ENCODE measurements at places on chromosomes 11 and 22. TPM values are rescaled to one million over a fixed set of nuclear protein-coding genes. Genes with fewer than 3 reads are reported as not detected.

Gene SYT13
- total RNA-seq: 0.14 TPM

GRCh38 chr11:132185726-132186592, 815.5 kb downstream of the NTM start:
- H3K36me3 ChIP-seq: no peaks in the 10 kb centered on the region
- no peak overlapping the region for H3K4me3 ChIP-seq
- no peak for DNase-seq
- no peak overlapping the region for H3K27ac ChIP-seq
- H3K27me3 ChIP-seq: no peaks in the 10 kb centered on the region

DNA sequence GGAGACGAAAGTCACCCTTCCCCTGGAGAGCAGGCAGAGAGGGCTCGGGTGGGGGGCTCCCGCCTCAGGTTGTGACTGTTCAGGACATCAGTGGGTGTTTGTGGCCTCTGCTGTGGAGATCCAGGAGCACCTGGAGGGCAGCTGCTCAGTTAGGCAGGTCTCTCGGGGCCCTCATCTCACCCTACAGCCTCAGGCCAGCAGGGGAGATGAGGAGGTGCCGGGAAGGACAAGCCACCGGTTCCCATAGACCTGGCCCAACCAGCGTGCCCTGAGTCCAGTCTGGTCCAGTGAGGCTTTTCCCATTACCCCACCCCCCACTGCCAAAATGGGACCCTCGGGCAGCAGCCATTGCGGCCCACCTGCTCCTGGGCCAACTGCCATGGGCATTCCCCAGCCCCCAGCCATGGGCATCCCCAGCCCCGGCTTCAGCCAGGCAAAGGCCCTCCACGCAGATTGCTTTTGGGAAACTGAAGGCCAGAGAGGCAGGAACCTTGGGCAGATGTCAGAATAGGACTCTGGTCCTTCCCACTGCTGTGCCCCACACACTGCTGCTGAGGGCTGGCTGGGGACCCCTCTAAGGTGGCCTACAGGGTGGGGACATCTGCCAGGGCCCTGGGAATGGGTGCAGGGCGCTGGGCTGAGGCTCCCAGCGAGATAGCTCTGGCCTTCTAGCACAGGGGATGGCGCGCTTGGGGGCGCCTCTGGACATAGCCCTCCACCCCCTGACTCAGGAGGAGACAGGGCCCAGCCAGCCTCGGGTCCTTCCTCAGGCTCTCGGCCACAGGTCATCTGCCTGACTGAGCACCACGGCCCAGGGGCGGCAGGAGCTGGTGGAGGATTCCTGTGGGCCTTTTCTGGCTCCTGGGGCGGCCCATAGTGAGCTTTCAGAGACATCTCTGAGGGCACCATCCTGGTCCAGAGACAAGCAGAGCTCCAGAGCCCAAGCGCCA, 4.8 kb downstream of the PIM3 start:
- DNase-seq: no peak
- no peak overlapping the region for H3K27ac ChIP-seq
- peaks cover 27% of the 10 kb centered on the region for H3K36me3 ChIP-seq
- H3K27me3 ChIP-seq: no peaks in the 10 kb centered on the region
- H3K4me1 ChIP-seq: peaks cover 46% of the 10 kb centered on the region

Gene RHOD
- 2.8 TPM for total RNA-seq
